ENCODE measurements at places on chromosomes 12 and 14. TPM values are rescaled to one million over a fixed set of nuclear protein-coding genes. Genes with fewer than 3 reads are reported as not detected.

- DNase-seq = no peak
Observed at GRCh38 chr14:44468771-44469170, 38.3 kb downstream of the FSCB start.

DNA sequence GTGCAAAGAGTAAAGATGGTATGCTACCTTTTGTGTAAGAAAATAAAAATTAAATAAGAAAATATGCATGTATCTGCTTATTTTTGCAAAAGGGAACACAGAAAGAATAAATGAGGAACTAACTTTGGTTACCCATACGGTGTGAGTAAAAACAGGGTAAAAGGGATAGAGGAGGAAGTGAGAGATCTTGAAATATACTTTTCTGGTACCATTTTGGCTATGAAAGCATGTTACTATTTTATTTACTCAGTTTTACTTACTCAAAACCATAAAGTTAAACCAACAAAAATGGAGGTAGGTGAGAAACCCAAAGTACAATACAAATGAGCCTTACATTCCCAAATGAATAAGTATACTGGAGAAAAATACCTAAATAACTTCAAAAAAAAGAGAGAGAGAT, 122.0 kb upstream of the EGLN3 start:
- DNase-seq = no peak

GRCh38 chr14:21201732-21202462, 46.0 kb upstream of the OR5AU1 start:
- peak; percentile 29 for DNase-seq

- no peak for DNase-seq
Observed at GRCh38 chr14:44170101-44170500, 337.0 kb downstream of the FSCB start.

- no peak for DNase-seq
Observed at GRCh38 chr14:73422515-73422914, 35.8 kb downstream of the NUMB start.

DNA sequence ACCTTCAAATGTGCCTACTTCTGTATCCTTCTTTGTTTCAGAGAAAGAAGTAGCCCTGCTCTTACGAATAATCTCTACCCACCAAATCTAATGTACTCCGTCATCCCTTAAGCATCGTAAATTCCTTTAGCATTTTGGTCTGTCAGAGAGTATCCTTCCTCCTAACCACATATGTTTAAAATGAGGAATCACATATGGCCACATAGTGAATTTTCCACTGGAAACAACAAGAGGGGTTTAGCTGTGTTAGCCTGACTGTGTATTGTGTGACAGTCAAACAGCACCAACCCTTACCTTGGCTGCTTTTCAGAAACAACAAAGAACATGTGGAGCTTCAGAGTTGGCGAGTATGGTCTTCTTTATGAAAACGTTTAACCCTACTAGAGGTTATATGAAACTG, 5.5 kb downstream of the LUM start:
- no peak for DNase-seq

DNA sequence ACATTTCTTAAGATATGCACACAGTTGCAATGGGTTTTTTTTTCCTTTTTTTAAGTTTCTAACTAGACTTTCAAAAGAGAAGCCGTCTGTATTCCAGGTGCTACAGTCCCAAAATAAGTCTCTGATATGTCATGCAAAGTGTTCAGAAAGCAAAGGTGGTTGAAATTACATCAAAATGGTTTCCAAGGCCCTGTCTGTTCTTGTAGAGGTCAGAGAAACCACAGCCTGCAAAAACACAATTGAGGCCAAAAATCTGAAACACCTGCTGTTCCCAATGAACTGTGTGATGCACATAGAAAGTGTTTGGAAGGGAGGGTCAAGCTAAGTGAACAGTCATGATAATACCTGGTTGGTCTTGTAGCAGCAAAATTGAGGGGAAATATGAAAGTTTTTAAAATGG, 91.0 kb downstream of the VRK1 start:
- no peak for DNase-seq

DNA sequence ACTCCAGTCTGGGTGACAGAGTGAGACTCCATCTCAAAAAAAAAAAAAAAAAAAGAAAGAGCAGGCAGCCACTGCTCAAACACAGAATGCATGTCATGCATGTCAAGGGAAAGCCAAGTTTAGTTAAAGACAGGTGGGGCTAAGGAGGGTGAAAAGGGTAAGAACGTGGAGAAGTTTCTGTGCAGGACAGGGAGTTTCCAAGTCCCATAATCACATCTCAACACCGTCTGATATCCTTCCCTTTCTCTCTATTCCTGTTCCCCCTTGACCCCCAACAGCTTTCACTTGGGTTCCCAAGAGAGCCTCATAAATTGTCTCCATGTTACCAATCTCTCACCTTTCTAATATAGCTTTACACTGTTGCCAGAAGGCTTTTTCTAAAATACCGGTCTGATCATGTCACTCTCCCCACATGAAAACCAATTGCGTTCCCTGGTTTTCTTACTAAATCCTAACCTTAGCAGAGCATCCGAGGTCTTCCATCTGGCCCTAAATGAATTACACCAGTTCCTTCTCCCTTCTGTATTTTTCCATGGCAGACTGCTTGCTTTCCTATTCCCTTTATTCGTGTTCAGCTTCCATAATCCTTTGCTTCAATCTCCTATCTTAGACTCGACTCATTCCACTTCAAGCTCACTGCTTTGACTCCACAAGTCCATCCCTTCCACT, 37.0 kb downstream of the LIMA1 start:
- peak; percentile 38 for DNase-seq

DNA sequence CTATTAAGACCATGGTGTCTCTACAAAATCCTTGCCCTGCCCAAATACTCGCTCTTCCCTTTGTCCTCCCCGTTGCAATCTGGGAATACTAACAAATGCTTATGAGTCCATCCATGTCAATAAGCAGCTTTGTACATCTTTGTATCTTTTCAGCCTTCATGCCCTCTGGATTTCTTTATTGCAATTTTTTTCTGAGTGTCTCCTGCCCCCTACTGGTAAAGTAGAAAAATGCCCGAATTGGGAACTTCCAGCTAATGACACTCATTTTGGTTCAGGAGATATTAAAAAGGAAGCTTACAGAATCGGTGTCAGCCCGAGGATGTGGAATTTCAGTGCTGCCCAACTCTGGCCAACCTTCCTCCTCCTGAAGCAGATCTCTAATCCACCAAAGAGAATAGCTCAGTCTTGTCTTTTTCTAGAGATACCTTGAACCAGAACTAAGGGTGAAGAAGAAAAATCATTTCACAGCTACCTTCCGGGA, 46.0 kb downstream of the SH2B3 start:
- peak; percentile 67 for DNase-seq

GRCh38 chr12:15580431-15580830, 208.8 kb downstream of the EPS8 start:
- no peak for DNase-seq

- DNase-seq = no peak
Observed at GRCh38 chr14:93941293-93941910, 14.3 kb downstream of the FAM181A start.

GRCh38 chr12:111440152-111440551, 34.4 kb downstream of the SH2B3 start:
- no peak for DNase-seq

DNA sequence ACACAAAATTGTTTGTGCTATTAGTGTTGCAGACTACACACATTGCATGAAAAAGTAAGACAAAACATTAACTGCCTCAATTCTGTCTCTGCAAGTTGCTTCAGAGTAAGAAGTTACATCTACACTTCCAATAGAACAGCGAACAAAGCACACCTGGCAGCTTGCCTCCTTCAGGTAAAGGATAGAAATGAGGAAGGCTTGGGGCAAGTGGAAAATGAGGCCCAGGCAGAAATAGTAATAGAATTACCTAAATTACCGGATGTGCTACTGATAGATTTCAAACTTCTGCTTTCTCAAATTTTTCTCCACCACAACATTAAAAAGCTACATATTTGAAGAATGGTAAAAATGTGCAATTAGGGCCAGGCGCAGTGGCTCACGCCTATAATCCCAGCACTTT, 37.7 kb downstream of the CCDC175 start:
- DNase-seq = no peak

DNA sequence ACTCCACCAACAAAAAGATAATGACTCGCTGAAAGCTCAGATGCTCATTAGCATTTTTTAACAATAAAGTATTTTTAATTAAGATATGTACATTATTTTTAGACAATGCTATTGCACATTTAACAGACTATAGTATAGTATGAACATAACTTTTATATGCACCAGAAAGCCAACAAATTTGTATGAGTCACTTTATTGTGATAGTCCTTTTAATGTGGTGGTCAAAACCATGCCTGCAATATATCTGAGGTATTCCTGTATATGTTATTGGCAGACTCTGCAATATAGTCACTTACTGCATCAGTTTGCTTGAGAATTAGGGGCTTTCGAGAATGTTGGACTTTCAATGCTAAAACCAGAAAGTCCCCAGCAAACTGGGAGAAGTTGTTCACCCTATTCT, 51.7 kb upstream of the CCDC196 start:
- DNase-seq = no peak

- DNase-seq = no peak
Observed at GRCh38 chr12:6057700-6058099, 66.8 kb downstream of the VWF start.

DNA sequence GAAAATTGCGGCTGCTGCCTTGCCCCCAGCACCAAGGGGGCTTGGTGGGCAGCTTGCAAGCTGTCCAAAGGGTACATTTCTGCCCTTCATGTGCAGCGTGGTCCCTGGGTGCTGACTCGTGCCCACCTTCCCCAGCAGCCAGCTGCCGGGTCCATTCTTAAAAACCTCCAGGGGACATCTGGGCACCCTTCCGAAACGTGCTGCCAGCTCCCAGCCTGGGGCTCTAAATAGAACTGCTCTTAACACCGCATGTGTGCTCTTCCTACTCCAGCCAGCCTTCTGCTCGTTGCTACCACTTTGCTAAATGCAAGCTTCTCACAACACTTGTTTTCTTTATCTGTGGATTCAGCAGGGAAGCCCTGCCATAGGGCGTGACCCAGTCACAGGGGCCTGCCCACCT, 66.0 kb downstream of the RIMBP2 start:
- no peak for DNase-seq

DNA sequence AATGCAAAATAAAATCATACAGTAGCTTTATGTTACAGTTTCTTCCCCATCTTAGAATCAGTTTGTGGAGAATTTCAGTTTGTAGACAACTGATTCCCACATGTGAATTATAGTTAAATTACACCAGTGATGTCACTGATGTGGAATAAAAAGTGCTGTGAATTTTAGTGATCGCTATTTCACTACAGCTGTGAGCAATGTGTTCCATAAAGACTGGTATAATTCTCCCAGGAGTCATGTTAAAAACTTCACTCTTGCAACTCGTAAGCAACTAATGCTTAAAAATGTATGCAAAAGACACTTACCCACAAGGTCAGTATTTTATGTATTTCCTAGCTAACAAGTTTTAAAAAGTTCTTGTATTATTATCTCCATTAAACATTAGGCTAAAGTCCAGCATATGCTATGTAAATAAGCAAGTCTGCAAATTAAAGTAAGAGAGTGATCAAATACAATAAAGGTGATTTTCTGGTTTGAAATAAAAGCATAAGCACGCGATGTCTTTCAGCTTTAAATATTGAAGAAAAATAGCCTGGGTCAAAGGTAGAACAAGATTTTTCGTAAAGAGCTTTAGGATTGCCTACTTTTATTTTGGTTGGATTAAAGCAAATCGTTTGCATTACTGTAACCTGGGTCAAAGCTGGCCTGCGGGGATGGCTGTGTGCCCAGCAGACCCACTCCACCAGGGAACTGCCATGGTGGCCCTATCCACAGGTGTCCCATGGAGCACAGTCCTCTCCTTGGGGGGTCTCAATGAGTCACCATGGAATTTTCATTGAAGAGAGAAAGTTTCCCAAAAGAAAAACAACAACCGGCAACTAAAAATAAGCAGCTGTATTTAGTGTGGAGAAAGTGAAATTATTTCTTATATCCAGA, 12.7 kb upstream of the LRIG3 start:
- DNase-seq = no peak

- peak; percentile 79 for DNase-seq
Observed at GRCh38 chr12:105229371-105229770, 6.6 kb downstream of the APPL2 start.

DNA sequence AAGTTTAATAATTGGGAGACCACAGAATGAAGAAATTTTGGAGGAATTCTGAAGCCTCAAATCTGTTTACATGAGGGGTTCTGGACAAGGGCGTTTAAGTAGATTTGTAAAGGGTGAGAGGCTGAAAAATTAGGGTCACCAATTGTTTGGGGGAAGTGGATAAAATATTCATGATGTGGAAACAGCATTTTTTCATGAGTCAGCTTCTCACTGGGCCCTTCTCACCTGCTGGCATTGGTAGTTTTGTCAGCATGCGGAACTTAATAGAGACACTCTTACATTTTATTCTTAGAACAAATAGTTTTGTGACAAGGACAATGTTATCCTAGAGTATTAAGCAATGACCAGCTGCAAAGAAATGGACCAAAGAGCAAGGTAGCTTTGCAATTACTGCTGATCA, 634.4 kb downstream of the LRFN5 start:
- no peak for DNase-seq

RNU4-1 gene
- not detected for total RNA-seq

MAP3K9 gene
- total RNA-seq = not detected

CAPZA3 gene
- not detected for total RNA-seq

SOS2 gene
- 13.7 TPM for total RNA-seq

SLC6A12 gene
- not detected for total RNA-seq

KIF5A gene
- total RNA-seq = under 0.01 TPM

RPS26 gene
- total RNA-seq = 332 TPM

CLEC1B gene
- not detected for total RNA-seq

C12orf60 gene
- total RNA-seq = 2.3 TPM
